ENCODE measurements at places on chromosomes 13 and 19. TPM values are rescaled to one million over a fixed set of nuclear protein-coding genes. Genes with fewer than 3 reads are reported as not detected.

GRCh38 chr13:73040968-73041596 lies 17.7 kb upstream of the KLF5 start:
- DNase-seq, result no peak

- no peak for DNase-seq
These were observed 86.4 kb downstream of the TSC22D1 start for GRCh38 chr13:44489751-44490150.

DNA sequence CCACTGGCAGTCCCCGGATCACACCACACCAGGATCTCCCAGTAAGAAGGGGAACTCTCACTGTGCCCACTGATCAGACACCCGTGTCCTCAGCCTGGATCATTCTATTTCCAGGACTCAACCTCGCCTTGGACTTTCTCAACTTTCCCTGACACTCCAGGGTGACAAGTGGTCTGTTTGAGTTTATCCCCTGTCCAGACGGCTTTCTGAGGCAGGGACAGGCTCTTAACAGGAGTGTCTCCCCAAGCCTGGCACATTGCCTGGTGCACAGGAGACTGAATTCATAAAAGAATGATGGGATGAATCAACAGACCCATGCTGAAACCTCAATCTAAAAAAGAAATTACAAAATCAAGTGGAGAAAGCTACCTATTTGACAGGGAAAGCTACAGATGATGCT lies 606.6 kb downstream of the EFNB2 start:
- no peak for DNase-seq

The ZBTB32 gene
- not detected for total RNA-seq

GRCh38 chr13:112130418-112130817 lies 63.5 kb downstream of the SOX1 start:
- no peak for DNase-seq

GRCh38 chr13:97879646-97880310 lies 73.7 kb upstream of the IPO5 start:
- peak; percentile 45 for DNase-seq

- no peak for DNase-seq
These were observed 2.3 kb downstream of the ADGRE3 start for GRCh38 chr19:14672188-14672872.

The RYR1 gene
- total RNA-seq, result 0.28 TPM

DNA sequence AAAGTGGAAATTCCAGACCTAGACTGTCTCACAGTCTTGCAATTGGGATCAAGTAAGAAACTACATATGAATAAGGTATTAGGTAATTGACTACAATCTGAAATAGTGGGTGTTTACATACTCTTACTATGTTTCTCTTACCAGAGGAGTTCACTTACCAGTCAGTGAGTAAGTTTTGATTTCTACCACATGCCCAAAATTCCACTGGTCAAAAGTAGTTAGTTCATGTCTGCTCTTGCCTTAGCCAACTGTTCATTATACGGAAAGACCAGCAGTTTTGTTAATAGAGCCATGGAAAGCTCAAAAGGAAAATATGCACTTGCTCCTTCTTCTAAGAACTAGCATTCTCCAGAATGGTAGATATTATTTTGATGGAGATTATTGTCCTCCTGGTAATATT lies 490.8 kb downstream of the RFC3 start:
- no peak for DNase-seq

- DNase-seq, result no peak
These were observed 52.0 kb upstream of the NPAS1 start for GRCh38 chr19:46967578-46968032.

The SHD gene
- not detected for total RNA-seq

- DNase-seq, result no peak
These were observed 6.5 kb downstream of the HIF3A start for GRCh38 chr19:46303322-46303690.

The SLC25A41 gene
- not detected for total RNA-seq

The IQCN gene
- 0.26 TPM for total RNA-seq

GRCh38 chr19:28602675-28603298 lies 610.2 kb downstream of the UQCRFS1 start:
- no peak for DNase-seq
